ENCODE measurements at places on chromosomes 4 and X.

DNA sequence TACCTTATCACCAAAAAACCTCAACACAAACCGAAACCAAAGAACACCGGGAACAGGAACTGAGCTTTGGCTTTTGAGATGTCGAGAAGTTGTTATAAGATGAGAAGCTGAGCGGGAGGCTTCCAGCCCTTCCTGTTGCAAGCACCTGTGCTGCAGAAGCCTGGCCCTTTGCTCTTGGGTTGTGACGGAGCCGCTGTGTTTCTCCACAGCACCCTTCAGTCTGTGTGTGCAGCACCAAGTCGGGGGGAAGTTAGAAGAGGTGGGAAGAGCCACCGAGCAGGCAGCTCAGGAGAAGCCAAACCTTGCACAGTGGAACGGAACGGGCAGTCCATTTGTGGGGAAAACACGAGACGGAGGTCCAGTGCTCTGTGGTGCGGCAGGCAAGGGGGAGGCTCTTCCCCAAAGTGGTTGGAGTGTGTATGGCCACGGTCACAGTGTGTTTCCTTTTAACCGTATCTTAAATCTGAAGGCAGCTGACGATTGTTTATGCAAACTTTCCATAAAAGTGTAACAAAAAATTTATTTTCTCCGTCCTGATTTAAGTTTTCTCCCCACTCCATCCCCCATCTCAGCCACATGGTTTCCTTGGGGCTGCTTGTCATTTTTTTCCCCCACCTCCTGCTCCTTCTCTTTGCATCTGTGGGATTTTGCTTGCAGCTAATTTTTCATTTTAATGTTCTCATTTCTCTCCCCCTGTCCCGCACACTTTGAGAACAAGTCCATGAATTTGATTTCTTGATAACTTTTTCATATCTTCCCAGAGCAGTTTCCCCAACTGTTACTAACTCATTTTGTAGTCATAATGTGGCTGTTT is 123.7 kb downstream of the STOX2 start:
- no peak for DNase-seq

DNA sequence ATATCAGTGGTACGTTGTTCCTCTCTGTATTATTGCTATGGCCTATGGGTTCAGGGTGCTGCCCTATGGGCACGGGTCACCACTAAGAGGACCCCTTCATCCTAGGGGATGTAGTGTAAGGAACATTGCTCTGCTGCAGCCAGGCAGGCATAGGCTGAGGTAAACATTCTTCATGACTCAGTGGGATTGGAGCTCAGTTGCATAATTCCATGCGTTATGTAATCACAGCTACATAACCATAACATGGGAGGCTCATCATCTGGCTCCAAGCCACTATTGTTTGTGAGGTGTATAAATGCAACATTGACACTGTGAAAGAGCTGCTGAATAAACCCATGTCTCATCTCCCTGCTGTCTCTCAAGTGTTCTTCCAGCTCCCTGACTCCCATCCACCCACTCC is 375.2 kb downstream of the MAGEE1 start:
- DNase-seq, result no peak

DNA sequence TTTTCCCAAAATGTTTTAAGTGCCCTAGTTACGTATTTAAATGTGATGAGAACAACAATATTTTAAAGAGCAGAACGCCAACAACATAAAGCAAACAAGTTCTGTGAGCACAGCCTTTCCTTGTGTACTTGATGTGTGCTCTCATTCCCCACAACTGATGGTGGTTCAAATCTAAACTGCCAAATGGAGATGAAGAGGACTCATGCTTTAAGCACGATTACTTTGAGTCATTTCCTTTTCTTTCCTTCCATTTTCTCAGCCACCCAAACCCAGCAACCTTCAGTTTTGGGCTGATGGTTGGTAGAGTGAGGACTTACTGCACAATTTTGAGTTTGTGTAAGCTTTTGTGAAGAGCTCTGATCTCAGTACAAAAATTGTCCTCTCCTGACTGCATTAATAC is 1.7 kb downstream of the NSD2 start:
- no peak for DNase-seq

- no peak for DNase-seq
Measured at GRCh38 chrX:69027181-69028005, 137.9 kb downstream of the PJA1 start.

Measured in effector CD8-positive, alpha-beta T cell (primary cell).